ENCODE measurements at places on chromosomes 4 and X.

- no peak for DNase-seq
Measured at GRCh38 chr4:169243825-169244609, 26.7 kb downstream of the SH3RF1 start.

DNA sequence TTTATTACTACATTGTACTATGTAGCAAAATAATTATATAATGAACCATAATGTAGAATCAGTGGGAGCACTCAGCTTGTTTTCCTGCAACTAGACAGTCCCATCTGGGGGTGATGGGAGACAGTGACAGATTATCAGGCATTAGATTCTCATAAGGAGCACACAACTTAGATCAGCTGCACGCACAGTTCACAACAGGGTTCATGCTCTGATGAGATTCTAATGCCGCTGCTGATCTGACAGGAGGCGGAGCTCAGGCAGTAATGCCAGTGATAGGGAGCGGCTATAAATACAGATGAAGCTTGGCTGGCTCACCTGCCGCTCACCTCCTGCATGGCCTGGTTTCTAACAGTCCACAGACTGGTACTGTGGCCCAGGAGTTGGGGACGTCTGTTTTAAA, 199.2 kb downstream of the MAB21L2 start:
- no peak for DNase-seq

DNA sequence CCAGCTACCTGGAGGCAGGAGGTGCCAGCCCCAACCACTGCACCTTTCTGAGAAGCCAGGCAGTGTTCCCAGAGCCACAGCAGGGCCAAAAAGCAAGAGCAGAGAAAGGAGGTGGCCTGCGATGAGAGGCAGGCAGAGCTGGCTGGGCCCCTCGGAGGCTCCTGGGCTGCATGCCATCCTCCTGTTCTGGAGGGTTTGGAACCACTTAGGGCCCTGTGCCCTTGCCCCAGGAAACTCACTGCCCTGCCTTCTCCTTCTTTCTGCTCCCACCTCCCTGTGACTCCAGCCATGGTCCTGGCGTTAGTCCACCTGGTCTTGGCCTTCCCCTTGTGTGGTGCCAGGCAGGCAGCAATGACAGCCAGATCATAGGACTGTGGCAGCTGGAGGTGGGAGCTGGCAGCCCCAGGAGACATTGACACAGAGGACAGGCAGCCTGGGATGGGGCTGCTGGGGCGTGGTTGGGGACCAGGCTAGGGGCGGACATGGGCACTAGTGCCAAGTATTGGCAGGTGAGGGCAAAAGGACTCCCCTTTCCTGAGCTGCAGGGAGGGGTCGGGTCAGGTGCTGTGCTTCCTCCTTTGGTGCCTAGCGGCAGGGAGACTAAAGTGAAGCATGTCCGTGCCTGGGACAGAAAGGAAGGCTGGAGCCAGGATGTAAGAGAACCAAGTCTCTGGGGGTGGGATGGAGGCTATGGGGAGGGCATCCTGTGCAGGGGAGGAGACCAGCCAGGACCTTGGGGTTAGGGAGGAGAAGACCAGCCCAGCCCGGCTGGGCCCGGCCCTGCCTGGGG, 1.4 kb downstream of the APLN start:
- DNase-seq = no peak

DNA sequence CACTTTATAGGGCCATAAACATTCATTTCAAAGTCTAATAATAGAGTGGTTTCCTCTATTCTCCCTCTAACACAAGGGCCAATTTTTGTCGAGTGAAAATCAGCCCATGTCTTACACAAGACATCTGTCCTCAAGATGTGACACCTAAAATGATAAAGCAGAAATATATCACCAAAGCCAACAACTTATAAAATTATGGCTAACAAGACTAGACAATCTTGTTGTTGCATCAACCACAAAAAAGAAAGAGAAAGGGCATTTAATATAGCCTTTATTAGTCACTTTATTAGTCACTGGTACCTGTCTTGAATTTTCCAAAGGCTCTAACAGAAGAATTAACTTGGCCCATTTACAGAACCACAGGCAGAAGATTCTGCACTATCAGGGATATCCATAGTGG, 161.6 kb downstream of the SMIM20 start:
- no peak for DNase-seq

DNA sequence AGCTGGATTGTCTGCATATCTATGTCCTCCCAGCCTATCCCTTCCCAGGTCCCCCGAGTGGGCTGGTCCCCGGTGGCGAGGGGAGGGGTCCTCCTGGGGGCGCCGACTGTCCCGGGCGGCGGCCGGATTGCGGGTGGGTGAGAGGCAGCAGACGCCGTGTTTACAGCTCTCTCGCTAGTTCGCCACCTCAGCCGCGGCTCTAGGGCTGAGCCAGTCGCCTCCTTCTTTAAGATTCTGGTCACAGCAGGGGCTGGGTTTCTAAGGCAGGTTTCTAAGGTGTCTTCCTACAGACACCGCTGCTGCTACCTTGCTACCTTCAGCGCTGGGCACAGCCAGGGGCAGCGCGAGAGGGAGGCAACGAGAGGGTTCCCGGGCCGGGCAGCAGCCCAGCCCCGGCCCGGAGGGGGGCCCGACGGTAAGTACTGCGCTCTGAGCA, 57.2 kb downstream of the FRMPD3 start:
- DNase-seq = no peak

DNA sequence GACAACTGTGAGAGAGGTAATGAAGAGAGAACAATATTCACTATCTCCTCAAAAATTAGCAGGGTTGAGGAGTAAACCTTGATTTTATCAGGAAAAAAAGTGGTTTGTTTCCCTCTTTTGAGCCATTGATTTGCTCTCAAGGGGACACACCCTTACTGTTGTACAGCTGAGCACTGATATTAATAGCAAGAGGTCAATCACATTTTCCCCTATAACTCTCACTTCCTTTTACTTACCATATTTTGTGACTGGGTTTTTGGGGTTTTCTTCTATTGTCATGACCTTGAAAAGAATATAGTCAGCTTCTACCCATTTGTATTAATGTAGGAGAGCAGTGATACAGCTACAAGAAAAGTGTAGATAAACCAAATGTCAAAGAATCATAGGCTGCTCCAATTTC, 70.2 kb upstream of the LONRF3 start:
- DNase-seq = no peak

DNA sequence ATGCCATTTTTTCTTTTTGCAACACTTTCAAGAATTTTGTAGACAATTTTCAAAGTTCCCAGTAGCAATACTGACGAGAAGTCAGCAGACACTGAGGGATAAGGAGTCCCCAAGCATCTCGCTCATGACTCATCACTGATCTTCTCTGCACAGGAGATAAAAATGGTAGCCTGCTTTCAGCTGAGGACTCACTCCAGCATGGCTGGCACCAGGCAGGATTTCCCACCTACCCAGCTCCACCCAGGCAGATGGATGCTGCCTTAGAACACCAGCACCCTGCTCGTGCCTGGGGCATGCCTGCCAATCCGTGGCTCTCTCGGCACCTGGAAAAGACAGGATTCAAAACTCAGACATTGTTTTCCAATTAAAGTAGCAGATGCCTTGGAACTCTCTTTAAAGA, 24.9 kb downstream of the JAKMIP1 start:
- DNase-seq = no peak

DNA sequence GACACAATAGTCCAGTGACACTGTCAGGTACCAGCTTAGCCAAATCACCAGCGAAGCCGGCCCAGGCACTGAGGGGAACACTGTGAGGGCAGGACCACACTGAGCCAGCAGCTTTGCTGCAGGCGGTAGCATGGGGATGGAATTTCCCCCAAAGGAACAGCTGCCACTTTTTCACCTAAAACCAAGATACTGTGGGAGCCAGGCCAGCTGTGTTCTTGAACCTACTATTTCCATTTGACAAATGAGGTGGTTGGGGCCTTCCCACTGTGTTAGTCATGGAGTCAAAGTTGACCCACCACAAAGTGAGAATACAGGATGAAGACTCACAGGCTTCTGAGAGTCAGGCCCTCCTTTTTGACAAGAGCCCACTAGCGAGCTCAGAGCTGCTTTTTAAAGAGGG, 70.7 kb upstream of the SH3RF1 start:
- no peak for DNase-seq

- no peak for DNase-seq
Measured at GRCh38 chr4:111905511-111905910, 239.7 kb upstream of the FAM241A start.

GRCh38 chrX:71543316-71543715, 10.4 kb downstream of the OGT start:
- no peak for DNase-seq

- no peak for DNase-seq
Measured at GRCh38 chr4:26741491-26741871, 119.2 kb upstream of the STIM2 start.

- no peak for DNase-seq
Measured at GRCh38 chr4:163493643-163494359, 689 bp upstream of the TMA16 start.

- DNase-seq = no peak
Measured at GRCh38 chrX:123695242-123695641, 37.6 kb downstream of the THOC2 start.

DNA sequence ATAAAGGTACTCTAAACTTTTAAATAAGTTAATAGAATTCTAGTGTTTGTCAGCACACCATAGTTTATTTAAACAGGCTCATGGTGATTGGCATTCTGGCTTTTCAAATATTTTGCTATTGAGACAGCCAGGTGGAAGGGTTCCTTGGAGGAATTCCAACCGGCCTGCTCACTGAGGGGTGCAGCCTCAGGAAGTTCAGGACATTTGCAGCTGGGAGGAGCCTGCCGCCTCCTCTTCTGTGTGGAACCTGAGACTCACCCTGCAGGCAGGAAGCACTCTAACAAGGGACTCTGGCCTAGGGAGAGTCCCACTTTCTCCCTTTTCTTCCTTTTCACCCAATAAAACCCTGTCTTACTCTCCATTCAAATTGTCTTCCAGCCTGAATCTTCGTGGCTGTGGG, 1328.0 kb downstream of the FSTL5 start:
- peak; percentile 12 for DNase-seq

DNA sequence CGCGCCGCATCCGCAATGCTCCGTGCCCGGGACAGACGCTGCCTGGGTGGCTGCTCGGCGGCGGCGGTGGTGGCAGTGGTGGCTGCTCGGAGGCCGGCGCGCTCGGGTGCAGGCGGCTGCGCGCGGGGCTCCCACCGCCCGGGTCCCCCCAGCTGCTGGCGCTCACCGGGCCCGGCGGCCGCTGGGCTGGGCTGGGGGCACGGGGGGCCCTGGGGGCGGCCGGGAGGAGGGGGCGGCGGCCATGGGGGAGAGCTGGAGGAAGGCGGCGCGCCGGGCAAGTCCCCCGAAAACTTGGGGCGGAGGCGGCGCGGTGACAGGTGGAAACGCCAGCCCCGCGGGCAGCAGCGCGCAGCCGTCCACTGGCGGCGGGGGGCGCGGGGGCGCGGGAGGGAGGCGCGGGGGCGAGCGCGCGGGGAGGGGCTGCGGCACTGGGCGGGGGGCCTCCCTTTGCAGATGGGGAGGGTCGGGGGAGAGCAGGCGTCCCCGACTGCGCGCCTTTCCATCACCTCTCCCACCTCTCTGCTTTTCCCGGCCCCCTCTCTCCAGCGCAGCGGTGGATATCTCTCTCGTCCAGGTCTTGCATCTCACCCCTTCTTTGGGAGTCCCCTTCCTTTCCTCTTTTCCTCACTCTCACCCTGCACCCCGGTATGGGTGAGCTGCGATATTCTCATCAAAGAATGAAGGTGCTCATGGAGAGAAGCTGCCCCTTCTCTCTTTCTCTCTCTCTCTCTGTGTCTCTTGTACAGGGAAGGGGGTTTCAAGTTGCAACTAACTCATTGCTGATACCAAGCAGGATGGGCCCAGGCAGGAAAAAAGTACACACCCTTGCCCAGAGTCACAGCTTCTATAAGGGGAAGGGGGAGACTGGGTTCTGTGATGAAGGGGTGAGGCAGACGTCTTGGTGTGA, 83.7 kb upstream of the DHRSX start:
- no peak for DNase-seq

- peak; percentile 35 for DNase-seq
Measured at GRCh38 chr4:183533698-183534097, 28.8 kb downstream of the ING2 start.
